ENCODE measurements at places on chromosomes 5 and 9.

GRCh38 chr5:96220610-96221390, 212.2 kb downstream of the PCSK1 start:
- no peak for DNase-seq

GRCh38 chr9:108045851-108046250, 556.3 kb upstream of the KLF4 start:
- DNase-seq = no peak

DNA sequence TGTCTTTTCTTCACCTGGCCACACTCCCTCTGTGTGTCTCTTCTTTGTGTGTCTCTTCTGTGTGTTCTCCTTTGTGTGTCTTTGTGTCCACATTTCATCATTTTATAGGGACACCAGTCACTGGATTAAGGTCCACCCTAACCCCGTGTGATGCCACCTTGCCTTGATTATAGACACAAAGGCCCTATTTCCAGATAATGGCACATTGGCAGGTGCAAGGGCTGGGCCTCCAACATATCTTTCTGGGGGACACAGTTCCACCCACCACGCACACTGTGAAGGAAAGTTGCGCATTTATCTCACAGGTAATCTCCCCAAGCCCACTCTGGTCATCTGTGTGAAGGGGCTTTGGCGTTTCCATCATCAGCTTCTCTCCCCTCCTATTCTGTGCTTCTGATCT, 334.6 kb upstream of the IRX1 start:
- no peak for DNase-seq

GRCh38 chr5:110840347-110840960, 101.6 kb downstream of the SLC25A46 start:
- DNase-seq = peak; percentile 16

GRCh38 chr5:73908846-73909245, 282.9 kb downstream of the ARHGEF28 start:
- DNase-seq = no peak

DNA sequence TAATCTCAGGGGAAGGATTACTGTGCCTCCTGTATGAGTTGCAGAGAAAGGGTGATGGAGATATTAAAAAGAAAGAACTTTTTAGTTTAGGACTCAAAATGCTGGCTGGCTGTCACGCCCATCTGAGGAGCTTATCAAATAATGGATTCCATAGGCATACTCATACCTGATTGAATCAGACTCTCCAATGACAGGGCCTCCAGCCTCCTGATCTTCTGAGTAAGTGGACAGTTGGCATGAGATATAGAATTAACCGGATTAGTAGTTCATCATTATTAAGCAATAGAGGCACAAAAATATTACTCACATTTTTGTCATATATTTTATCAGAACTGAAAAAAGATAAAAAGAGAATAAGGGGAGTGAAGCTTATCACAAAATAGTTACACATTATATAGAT, 157.0 kb upstream of the RASA1 start:
- DNase-seq = no peak

Measured in heart left ventricle (tissue), 16 donors.